ENCODE measurements at places on chromosomes 6 and 20. TPM values are rescaled to one million over a fixed set of nuclear protein-coding genes. Genes with fewer than 3 reads are reported as not detected.

GRCh38 chr6:11706171-11706570 lies 72.4 kb downstream of the ADTRP start:
- no peaks in the 10 kb centered on the region for H3K27me3 ChIP-seq
- H3K4me1 ChIP-seq = no peaks in the 10 kb centered on the region
- no peak overlapping the region for H3K27ac ChIP-seq
- no peak overlapping the region for H3K4me3 ChIP-seq
- no peak for DNase-seq
- no peaks in the 10 kb centered on the region for H3K36me3 ChIP-seq

GRCh38 chr20:2341336-2341735 lies 39.4 kb upstream of the TGM6 start:
- no peaks in the 10 kb centered on the region for H3K27me3 ChIP-seq
- no peak overlapping the region for H3K4me3 ChIP-seq
- no peaks in the 10 kb centered on the region for H3K4me1 ChIP-seq
- no peak overlapping the region for H3K27ac ChIP-seq
- H3K36me3 ChIP-seq = no peaks in the 10 kb centered on the region

- no peaks in the 10 kb centered on the region for H3K36me3 ChIP-seq
- H3K27ac ChIP-seq = peak overlapping the region; percentile 38
- no peak overlapping the region for H3K4me3 ChIP-seq
- no peaks in the 10 kb centered on the region for H3K27me3 ChIP-seq
- peak; percentile 87 for DNase-seq
These were observed 121.8 kb downstream of the SASH1 start for GRCh38 chr6:148464319-148465010.

RGS17 gene
- total RNA-seq = not detected

Measured in ascending aorta (tissue), 2 donors.